MV-4-11 (cell line): ENCODE measurements at places on chromosomes 16 and 17.
A peak's percentile ranks its signal among the peaks of the same experiment; 100 is the strongest.

DNA sequence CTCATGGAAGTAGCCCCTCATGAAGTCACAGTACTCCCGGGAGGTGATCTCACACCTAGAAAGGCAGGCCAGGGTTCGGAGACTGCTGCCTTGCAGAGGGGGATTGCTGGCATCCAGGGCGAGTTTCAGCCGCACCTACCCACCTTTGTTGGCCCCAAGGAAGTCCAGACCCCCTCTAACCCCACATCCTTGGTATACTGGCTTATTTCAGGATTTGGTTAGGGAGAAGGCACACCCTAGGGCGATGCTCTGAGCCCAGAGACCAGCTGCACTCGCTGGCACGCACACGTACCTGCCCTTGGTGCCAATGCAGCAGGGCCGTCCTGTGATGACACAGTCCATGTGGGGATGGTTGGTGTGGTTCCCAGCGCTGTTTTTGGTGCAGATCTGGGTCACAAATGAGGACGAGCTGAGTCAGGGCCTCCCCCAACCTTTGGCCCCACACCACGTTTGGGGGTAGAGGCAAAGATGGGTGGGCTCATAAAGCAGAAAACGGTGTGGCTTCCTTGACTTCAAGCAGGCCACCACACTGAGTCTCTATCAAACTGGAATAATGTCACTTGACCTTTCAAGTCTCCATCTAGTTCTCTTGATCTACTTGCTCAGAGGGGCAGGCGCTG is 5.9 kb downstream of the SNRNP25 start:
- no peak for DNase-seq

GRCh38 chr17:77227461-77228240 is 86.9 kb downstream of the SEC14L1 start:
- DNase-seq: no peak

- no peak for DNase-seq
These were observed 116.5 kb upstream of the AXIN2 start for GRCh38 chr17:65677932-65678331.

GRCh38 chr17:82245134-82246039 is 16.5 kb downstream of the SLC16A3 start:
- DNase-seq: no peak

DNA sequence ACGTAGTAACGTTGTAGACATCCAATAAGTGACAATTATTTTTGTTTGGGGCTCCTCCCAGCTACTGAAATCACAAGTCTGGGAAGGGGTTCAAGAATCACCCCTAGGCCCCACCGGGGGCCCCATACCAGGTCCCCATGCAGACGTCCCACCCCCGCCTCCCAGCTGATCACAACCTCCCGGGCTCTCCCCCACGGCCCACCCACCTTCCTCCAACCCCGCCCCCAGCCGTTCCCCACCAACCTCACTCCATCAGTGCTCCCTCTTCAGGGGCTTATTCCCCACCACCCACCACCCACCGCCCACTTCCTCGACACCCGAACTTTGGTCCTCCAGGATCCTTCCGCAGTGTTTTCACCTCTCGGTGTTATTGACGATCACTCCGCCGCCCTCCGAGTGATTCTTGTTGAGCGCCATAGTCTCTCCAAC is 240 bp downstream of the WBP2 start:
- DNase-seq: no peak

DNA sequence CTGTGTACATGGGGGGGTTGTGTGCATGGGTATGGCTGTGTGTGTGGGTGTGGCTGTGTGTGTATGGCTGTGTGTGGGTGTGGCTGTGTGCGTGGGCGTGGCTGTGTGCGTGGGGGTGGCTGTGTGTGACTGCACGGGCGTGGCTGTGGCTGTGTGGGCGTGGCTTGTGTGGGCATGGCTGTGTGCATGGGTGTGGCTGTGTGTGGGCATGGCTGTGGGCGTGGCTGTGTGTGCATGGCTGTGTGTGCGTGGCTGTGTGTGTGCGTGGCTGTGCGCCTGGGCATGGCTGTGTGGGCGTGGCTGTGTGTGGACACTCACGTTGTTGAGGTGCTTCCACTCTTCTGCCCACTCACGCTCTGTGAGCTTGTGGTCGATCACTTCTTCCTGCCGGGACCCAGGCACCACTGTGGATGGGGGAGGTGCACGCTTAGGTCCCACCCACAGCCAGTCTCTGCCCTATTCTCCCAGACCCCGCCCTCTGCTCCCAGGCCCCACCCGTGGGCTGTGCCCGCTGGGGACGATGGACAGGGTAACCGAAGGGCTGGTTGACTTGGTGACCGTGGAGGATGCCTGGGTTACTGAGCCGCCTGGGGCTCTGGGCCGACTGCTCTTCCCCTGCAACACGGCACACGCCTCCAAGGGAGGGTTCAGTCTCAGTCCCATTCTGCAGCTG is 16.0 kb upstream of the PABPN1L start:
- no peak for DNase-seq

DNA sequence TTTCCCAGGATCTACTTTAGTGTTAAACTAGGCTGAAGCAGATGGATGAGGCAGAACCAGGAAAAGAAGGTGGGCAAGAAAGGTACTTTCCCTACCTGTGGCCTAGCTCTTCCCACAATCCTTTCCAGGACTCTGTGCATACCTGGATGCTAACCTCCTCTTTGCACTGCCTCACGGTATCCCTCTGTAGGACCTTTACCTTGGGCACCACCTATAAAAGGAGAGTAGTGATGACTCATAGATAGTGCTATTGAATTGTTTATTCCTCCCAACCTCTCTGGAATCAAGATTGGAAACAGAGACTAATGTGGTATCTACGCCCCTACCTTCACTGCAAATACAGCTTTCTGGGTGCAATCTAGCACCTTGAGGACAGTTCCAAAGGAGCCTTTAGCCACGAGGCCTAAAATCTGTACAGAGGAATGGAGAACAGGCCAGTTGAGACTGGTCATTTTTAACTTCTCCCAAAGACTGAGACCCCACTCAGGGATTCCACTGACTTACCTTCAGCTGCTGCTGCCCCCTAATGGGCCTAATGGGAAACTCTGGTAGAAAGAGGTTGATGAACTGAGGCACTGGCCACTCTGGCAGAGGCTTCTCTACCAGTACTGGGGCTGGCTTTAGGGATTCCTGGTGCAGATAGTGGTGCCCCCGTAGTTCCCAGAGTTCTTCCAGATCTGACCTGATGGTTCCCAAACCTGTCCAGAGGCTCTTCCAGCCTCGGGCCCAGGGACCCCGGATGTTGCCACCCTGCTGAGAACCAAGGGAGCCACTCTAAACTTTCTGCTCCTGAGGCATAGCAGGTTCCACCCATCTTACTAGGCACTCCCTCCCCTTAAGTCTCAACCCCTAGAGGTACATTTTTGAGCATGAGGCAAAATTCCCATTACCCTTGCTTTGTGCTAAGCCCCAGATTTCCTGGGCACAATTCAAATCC is 781 bp downstream of the RSKR start:
- DNase-seq: no peak

DNA sequence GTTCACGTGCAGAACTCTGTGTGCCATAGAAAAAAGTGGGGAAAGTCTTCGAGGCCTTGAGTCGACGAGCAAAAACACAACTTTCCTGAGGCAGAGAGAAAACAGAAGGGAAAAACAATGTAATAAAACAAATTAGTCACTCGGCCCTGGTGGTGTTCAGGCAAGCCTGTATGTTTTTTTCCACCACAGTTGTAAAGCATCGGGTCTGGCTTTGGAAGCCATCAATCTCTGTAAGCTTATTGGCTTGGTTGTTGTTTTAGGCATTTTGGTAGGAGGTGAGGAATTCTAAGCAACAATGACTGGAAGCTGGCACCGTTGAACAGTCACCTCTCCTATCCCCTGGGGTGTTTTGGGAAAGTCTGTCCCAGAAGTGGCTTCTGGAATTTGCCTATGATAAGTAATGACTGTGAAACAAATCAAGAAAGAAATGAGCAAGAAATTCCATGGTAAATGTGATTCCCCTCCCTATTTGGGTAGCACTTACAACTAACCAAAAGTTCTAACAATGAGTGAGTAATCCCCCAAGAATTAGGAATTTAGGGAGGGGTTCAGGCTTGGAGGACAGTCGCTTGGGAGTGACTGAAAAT is 2.8 kb downstream of the CDH13 start:
- DNase-seq: no peak

DNA sequence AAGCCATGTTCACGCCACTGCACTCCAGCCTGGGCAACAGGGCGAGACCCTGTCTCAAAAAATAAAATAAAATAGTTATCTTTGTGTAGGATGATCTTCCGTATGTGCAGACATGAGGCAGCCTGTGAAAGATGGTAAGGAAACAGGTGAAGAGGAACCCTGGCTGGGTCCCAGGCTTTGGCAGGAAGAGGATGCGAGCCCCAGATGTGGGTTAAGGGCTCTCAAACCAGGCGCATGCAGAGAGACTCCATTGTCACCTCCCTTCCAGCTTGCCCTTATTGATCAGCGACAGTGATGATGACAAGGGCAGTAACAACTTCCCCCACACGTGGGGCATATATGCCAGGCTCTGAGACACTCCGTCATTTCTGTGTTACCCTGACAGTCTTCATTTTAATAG is 106.8 kb downstream of the GNAO1 start:
- no peak for DNase-seq

GRCh38 chr17:82875407-82875856 is 35.6 kb upstream of the ZNF750 start:
- DNase-seq: no peak

- DNase-seq: peak; percentile 8
These were observed 105.5 kb downstream of the SPAG9 start for GRCh38 chr17:51015145-51015558.

- peak; percentile 78 for DNase-seq
These were observed 23.1 kb upstream of the MMD start for GRCh38 chr17:55444471-55445441.

- DNase-seq: no peak
These were observed 33.9 kb downstream of the COTL1 start for GRCh38 chr16:84583995-84584394.

DNA sequence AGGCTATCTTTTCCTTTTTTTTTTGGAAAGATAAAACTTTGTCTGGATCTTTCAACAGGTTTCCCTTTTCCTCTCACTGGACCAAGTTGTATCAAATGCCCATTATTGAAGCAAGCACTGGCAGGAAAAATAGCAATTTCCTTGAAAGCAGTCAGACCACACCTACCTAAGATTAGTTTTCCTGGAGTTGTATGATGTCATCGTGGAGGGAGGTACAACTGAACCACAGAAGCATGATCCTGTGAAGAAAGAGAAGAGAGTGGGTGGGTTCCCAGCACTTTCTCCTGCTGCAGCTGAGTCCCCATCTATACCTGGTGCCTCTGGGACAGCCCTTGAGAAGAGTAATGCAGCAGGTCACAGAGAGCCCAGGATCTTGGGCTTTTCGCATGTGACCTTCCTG is 63.6 kb upstream of the ERCC4 start:
- no peak for DNase-seq

DNA sequence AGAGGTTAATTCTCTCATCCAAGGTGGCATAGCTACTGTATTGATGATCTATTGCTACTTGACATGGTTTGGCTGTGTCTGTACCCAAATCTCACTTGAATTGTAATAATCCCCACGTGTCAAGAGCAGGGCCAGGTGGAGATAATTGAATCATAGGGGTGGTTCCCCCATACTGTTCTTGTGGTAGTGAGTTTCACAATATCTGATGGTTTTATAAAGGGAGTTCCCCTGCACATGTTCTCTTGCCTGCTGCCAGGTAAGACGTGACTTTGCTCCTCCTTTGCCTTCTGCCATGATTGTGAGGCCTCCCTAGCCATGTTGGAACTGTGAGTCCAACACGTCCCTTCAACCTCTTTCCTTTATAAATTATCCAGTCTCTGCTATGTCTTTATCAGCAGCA is 22.9 kb upstream of the CPPED1 start:
- no peak for DNase-seq

GRCh38 chr17:32283745-32284201 is 18.1 kb downstream of the RHBDL3 start:
- no peak for DNase-seq

- no peak for DNase-seq
These were observed at the start of gene SDR42E2 for GRCh38 chr16:22161999-22162655. TSS of gene SDR42E2 (plus strand) at chr16:22162506. CDS start at chr16:22165583, 3,077 bp downstream.

DNA sequence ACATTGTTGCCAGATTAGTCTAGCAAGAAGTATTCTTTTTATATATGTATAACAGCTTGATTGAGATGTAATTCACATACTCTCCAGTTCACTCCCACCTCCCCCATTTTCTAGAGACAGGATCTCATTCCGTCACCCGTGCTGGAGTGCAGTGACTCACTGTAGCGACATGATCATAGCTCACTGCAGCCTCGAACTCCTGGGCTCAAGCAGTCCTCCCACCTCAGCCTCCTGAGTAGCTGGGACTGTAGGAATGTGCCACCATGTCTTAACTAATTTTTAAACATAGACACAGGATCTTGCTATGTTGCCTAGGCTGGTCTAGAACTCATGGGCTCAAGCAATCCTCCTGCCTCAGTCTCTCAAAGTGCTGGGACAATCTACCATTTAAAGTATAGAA is 3.3 kb upstream of the RSAD1 start:
- no peak for DNase-seq

GRCh38 chr17:39699818-39700147 is at the start of gene ERBB2:
TSS of gene ERBB2 (plus strand) at chr17:39700064. CDS start at chr17:39700239, 175 bp downstream.
- DNase-seq: no peak

- DNase-seq: no peak
These were observed 112.5 kb downstream of the MAP2K4 start for GRCh38 chr17:12133183-12133582.
